ENCODE measurements at places on chromosomes 1 and 21.

DNA sequence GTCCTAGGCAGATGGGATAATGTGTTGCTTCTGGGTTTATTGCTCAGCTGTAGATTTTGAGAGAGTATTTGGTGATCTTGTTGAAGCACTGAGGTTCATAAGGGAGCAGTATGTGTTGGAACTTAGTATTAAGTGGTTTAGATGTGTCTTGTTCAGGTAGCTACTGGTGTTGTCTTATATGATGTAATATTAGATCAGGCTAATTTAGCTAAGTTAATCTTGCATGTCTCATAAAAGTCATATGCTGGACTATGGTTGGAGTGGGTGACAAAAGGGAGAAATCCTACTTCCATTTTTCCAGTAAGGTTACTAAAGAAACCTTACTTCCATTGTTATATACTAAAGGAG is 196.4 kb downstream of the CLEC20A start:
- DNase-seq: no peak

DNA sequence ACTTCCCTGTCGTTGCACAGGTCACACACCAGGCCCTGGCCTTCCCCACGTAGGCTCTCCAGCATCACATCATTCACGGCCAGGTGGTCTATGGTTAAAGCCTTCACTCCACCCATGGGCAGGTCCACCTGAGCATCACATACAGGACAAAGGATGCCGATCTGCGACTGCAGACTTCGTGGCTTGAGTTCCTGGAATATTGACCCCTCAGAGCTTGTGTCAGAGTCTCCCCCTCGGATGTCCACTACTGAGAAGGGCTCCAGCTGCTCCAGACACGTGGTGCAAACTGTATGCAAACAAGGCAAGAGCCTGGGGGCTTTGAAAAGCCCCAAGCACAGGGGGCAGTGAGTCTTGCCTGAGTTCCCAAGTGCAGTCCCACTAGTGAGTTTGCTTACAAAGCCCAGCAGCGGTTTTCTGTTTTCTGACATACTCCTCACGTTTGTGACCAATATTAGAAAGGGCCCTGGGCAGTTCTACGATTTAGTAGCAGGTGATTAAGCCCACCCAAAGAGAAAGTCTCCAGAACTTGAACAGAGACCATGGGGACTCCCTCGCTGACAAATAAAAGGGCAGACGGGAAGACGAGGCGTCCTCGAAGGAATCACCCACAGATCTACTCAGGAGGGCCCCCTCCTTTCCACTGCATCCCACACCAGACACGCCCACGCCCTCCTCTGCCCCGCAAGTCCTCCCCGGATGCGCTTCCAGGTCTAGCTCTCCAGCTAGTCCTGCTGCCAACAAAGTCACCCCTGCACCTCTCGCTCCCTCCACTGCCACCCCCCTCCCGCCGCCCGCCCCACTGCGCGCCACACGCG is 568 bp downstream of the TRIM45 start:
- no peak for DNase-seq

- DNase-seq: no peak
Observed at GRCh38 chr1:21754583-21754982, 28.4 kb downstream of the USP48 start.

DNA sequence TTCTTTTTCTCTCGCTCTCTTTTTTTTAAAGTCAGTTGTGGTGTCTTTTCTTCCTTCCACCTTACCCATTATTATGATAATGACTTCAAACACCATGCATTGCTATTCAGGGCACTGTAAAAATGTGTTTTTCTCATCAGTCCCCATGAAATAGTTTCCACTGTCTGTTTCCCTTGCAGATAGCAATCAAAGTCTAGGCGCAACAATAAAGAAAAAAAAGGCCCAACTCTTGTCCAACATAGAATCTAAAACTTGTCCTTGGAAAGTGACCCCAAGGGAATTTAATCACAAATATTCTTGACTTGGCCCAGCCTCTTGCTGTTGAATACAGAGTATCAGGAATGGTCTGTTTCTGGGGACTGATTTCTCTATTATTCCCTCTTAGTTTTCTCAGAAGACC is 382.5 kb downstream of the PLPP3 start:
- no peak for DNase-seq

GRCh38 chr1:30934613-30935012 is 26.1 kb upstream of the SDC3 start:
- no peak for DNase-seq

DNA sequence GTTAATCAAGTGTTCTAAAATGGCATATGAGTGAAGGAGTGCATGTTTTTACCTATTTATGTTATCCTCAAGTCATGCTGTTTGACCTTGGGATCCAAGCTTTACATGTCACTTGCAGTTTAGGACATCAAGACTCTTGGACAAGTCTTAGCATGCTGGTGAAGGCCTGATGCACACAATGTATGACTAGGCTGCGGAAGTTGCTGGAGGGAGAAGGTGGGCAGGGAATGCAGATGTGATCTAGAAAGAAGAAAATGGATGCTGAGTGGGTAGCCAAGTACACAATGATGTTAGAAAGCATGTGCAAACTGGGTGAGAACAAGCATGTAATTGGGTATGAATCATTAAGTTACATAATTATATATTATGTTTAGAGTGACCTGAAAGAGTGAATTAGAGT is 301.8 kb downstream of the BRINP2 start:
- DNase-seq: no peak

GRCh38 chr1:21100481-21100921 is 76.2 kb downstream of the EIF4G3 start:
- no peak for DNase-seq

DNA sequence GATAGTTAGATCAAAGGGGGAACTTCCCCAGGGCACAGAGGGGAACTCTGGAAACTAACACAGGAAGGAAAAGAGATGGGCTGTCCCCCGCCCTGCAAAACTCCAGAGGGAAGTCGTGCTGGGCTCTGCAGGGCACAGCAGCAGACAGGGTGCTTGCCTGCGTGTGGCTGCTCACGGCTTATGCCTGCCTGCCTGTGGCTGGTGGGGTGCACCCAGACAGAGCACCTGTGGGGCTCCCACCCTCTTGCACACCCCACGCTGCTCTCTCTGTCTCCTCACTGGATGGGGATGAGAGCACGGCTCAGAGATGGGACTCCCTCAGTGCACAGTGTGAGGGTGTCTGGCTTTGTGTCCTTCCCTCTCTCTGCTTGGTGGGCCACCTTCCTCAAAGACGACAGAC is 13.5 kb upstream of the ETV3L start:
- no peak for DNase-seq

GRCh38 chr1:234108921-234109320 is 204.4 kb downstream of the SLC35F3 start:
- no peak for DNase-seq

DNA sequence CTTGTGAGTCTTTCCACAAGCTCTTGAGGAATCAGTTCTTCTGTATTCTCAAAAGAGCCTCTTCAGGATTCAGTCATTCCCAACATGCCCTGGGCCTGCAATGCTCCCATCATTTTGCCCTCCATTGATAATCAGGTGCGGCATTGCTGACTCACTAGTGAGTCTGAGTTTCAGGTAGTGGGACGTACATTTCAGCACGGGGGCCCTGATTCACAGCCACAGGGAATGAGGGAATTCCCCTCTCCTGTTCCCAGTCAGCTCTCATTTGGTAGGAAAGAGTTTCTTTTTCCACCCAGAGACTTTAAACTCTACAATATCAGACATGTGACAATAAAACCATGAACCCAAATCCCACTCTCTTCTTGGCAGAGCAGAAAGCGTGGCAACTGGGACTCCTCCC is 3.7 kb upstream of the IRF6 start:
- DNase-seq: no peak

DNA sequence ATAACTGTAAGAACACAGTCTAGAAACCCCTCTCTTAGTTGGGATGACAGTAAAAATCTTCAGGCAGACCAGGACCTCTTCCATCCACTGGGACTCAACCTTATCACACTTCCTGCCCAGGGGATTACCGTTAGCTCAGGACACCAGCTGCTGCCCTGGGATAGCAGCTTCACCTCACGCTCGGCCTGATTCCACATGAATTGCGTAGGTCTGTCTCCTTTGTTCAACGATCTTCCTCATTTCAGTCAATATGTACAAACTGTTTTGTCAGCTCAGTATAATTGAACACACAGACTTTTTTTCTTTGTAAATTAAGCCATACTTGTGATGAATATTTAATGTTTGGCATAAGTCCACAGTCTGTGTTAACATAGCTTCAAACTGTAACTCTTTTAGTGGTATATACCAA is 290.4 kb downstream of the GRIK1 start:
- no peak for DNase-seq

- no peak for DNase-seq
Observed at GRCh38 chr1:225691377-225691776, 38.5 kb upstream of the ENAH start.
